ENCODE measurements at places on chromosomes 11 and 22. TPM values are rescaled to one million over a fixed set of nuclear protein-coding genes. Genes with fewer than 3 reads are reported as not detected.

The OR52E8 gene
- not detected for total RNA-seq

The KCTD14 gene
- total RNA-seq: 0.45 TPM

The CARD18 gene
- not detected for total RNA-seq

The IGLL5 gene
- not detected for total RNA-seq

The TMEM151A gene
- 0.31 TPM for total RNA-seq

The ALDH3B2 gene
- total RNA-seq: not detected

GRCh38 chr11:783581-784015 is 6.3 kb downstream of the CEND1 start:
- DNase-seq: peak; percentile 78

DNA sequence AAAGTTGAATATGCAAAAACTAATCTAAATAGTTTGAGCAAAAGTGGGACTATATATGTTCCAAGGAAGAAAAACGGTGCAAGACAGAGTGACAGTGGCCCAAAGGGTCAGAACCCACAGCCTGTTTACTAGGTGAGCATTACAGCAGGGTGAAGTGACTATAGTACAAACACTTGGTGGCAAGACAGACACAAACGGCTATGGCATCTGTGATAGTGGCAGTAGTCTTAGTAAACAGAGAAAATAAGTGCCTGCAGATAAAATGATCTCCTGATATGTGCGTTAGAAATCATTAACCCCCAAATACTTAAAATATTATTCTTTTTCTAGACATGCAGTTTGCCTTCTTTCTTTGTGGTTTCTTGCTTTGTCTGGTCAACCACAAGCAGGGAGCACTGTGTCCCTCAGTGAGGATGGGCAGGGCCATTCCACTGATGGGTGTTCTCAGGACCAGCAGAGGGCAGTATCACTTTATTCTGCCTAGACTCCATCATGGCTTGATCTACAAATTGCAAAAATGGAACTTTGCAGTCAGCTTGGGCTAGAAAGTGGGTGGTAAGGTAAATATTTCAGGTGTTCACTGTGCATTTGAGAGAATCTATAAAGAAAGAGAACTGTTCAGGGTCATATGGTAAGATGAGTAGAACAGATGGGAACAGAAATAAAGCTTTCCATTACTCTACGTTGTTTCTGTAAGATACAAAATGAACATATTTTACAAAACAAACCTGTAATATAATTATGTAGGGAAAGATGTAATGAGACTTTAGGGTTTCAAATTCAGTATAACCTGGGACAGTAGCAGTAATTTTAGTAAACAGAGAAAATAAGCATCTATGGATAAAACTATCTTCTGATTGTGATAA is 198.2 kb downstream of the SWAP70 start:
- DNase-seq: no peak

DNA sequence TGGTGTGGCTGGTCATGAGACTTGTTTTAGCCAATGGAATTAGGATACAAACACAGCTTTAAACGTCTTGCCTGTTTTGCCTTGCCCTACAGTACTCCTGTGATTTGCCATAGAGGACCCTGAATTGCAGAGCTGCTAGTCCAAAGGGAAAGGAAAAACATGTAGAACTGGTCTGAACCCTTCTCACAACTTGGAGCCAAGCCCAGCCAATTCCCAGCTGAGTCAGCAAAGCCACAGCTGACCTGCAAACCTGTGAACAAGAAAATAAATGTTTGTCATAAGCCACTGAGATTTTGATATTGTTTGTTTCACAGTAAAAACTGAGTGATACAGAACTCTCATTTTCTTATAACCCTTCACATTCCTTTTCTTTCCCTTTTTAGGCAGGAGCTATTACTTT is 360.5 kb upstream of the API5 start:
- DNase-seq: no peak

DNA sequence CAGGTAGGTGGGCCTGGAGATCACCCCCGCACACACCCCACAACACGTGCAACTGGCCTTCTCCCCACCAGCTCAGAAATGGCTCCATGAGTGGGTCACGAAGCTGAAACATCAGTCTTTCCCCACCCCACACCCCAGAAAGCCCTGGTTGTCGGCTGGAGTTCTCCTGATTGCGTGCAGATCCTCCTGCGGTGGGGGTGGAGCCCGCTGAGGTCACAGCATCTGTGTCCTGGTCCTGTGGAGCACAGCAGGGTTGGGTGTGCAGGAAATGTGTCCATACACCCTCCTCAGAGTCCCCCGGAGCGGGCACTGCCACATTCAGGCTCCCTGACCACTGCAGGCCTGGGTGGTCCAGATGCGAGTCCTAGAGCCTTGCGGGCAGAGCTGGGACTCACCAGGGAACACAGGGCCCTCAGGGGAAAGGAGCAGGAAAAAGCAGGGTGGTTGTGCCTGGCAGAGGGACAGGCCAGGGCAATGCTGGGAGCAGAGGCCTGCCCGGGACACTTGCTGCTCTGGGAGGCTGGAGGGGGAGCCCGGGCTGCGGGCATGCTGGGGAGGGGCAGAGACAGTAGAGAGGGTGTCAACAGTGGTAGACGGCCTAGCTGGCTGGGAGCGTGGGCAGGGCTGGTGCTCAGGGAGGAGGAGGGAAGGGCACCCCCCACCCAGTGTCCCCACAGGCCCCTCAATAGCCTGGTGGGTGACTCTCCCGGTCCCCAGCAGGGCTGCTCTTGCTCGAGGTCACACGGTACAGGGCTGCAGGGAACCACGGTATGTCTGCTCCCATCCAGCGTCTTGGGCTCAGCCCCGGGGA is 42.4 kb upstream of the PPARA start:
- no peak for DNase-seq

GRCh38 chr11:62004473-62004872 is 37.0 kb upstream of the FTH1 start:
- peak; percentile 67 for DNase-seq
